ENCODE measurements at places on chromosomes 16 and 17. TPM values are rescaled to one million over a fixed set of nuclear protein-coding genes. Genes with fewer than 3 reads are reported as not detected.

GRCh38 chr17:64176556-64176955 is 46.6 kb upstream of the ERN1 start:
- DNase-seq, result no peak
- no peak overlapping the region for H3K4me3 ChIP-seq
- H3K27me3 ChIP-seq, result no peaks in the 10 kb centered on the region

GRCh38 chr17:29119265-29119664 is 60.9 kb downstream of the MYO18A start:
- no peaks in the 10 kb centered on the region for H3K27me3 ChIP-seq
- DNase-seq, result no peak

DNA sequence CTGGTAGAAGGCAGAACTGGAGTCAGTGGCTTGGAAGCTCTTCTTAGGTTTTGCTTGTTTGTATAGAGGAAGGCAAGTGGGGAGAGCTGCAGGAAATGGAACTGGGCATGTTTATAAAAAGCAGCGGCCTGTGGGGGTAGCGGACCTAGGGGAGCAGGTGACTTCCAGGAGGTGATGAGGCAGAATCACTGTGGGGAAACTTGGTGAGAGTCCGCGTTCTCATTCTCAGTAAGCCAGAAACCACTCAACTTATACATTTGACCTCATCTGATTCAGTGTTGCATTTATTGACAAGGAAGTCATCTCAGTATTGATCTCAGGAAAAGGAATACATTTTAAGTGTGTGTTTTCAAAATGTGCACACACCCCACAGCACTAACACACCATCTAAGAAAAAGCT is 299.8 kb downstream of the CNTNAP4 start:
- no peak overlapping the region for H3K4me3 ChIP-seq
- no peaks in the 10 kb centered on the region for H3K4me1 ChIP-seq
- no peak for DNase-seq
- H3K36me3 ChIP-seq, result no peaks in the 10 kb centered on the region
- H3K27me3 ChIP-seq, result no peaks in the 10 kb centered on the region

- H3K36me3 ChIP-seq, result peaks cover under 1% of the 10 kb centered on the region
- H3K4me1 ChIP-seq, result peaks cover 7% of the 10 kb centered on the region
- DNase-seq, result no peak
- peak overlapping the region; percentile 67 for H3K4me3 ChIP-seq
- H3K27ac ChIP-seq, result no peak overlapping the region
- H3K27me3 ChIP-seq, result no peaks in the 10 kb centered on the region
These were observed 436 bp downstream of the SPAG5 start for GRCh38 chr17:28598389-28598788.

Gene MIEF2
- 16.2 TPM for total RNA-seq

DNA sequence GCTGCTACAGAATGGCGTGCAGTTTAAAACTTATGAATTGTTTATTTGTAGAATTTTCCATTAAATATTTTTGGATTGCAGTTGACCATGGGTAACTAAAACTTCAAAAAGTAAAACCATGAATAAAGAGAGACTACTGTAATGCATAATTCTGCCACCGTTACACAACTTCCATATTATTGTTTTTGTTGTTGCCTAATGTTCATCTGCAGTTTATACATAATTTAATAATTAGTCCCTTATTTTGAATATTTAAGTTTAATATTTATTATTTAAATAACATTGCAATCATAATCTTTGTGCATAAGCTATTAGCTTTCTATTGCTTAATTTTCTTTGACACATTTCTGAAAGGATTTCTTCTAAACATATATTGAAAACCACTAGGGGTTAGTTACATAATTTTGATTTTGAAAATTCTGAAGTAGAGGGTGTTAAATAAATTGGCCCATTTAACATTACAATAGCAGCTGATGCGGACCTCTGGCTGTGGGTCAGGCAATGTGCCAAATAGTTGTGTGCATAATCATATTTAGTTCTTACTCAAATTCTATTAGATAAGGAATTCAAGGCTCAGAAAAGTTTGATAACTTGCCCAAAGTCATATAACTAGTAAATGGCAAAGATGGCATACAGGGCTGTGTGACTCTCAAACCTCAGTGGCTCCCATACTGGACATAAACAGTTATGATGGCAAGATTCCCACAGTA is 31.1 kb downstream of the PPM1E start:
- no peak overlapping the region for H3K27ac ChIP-seq
- no peaks in the 10 kb centered on the region for H3K4me1 ChIP-seq
- no peaks in the 10 kb centered on the region for H3K36me3 ChIP-seq
- no peak overlapping the region for H3K4me3 ChIP-seq
- no peaks in the 10 kb centered on the region for H3K27me3 ChIP-seq

GRCh38 chr17:62064791-62065563 is at the start of gene MED13:
TSS of gene MED13 (minus strand) at chr17:62065278. CDS start at chr17:62065205, 73 bp downstream.
- peak; percentile 47 for DNase-seq
- peaks cover 10% of the 10 kb centered on the region for H3K36me3 ChIP-seq
- no peaks in the 10 kb centered on the region for H3K27me3 ChIP-seq
- H3K27ac ChIP-seq, result peak within 1 kb of the TSS; percentile 93
- H3K4me3 ChIP-seq, result peak within 1 kb of the TSS; percentile 85

GRCh38 chr17:2707721-2708584 is 3.6 kb downstream of the CLUH start:
- H3K4me1 ChIP-seq, result peaks cover 46% of the 10 kb centered on the region
- H3K27me3 ChIP-seq, result no peaks in the 10 kb centered on the region
- no peak for DNase-seq

GRCh38 chr17:55171634-55172328 is 93.0 kb upstream of the HLF start:
- H3K36me3 ChIP-seq, result peaks cover 28% of the 10 kb centered on the region
- H3K4me1 ChIP-seq, result no peaks in the 10 kb centered on the region
- H3K27me3 ChIP-seq, result no peaks in the 10 kb centered on the region
- DNase-seq, result no peak
- no peak overlapping the region for H3K27ac ChIP-seq

DNA sequence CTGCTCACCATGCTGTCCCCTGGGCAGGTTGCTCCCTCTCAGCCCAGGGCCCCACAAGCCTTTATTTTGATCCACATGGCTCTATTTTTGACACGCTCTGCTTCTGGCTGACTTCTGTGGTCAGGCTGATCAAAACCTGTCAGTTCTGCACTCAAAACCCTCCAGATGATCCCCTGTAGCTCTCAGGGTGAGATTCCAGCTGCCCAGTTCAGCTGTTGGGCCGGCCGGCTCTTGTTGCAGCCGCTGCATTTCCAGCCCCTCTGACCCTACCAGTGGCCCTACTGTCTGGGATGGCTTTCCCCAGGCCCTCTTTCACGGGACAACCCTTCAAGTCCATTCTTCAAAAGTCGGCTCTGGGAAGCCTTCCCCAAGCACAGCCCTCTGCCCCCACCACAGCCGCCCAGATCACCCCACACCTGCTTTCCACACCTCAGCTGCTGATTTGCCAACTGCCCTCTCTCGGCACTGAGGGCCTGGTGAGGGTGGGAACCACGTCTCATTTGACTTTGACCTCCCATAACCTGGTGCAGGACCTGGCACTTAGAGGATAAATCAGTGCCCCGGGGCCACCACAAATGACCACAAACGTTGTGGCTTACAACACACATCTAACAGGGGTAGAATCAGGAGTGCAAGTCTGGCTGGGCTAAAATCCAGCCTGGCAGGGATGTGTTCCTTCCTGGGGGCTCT is 16.3 kb upstream of the CACNG4 start:
- H3K27me3 ChIP-seq, result no peaks in the 10 kb centered on the region
- no peak overlapping the region for H3K4me3 ChIP-seq
- no peaks in the 10 kb centered on the region for H3K4me1 ChIP-seq
- DNase-seq, result no peak

DNA sequence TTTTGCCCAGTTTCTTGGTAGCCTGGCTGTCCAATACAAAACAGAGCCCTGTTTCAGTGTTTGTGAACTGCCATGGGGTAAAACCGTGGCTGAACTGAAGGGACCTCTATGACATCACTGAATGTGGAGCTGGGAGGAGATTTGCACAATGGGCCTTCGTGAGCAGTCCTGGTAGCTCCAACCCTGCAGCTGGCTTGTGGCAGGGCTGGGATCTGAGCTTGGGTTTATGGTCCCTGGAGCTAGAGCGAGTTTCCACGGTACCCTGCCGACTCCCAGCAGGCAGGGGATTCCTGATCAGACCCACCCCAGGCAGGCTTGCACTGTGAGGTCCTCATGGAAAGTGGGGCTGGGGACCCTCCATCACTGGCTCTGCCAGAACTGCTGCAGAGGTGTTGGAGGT is 247.0 kb downstream of the GSG1L start:
- no peak overlapping the region for H3K4me3 ChIP-seq
- no peaks in the 10 kb centered on the region for H3K36me3 ChIP-seq

DNA sequence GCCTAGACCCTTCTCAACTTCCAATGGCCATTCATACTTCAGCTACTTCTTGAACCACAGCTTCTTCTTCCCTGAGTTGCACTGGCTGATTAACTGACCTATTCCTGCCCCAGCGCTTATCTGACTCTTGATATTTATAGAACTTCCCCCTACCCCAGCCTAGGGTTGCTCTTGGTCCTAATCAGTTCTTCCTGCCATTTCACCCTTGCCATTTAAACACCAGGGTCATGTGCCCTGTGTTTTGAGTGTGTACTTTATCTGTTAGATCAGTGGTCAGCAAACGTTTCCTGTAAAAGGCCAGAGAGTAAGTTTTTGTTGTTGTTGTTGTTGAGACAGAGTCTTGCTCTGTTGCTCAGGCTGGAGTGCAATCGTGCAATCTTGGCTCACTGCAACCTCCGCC is 82.4 kb upstream of the COX10 start:
- H3K36me3 ChIP-seq, result peaks cover 1% of the 10 kb centered on the region
- DNase-seq, result no peak
- no peaks in the 10 kb centered on the region for H3K4me1 ChIP-seq
- no peak overlapping the region for H3K27ac ChIP-seq
- no peaks in the 10 kb centered on the region for H3K27me3 ChIP-seq

Gene SLC47A1
- 11.1 TPM for total RNA-seq

- no peaks in the 10 kb centered on the region for H3K27me3 ChIP-seq
- no peak overlapping the region for H3K27ac ChIP-seq
- H3K36me3 ChIP-seq, result no peaks in the 10 kb centered on the region
- no peaks in the 10 kb centered on the region for H3K4me1 ChIP-seq
- H3K4me3 ChIP-seq, result no peak overlapping the region
- DNase-seq, result no peak
These were observed 36.9 kb downstream of the CIBAR2 start for GRCh38 chr16:85075236-85075924.

DNA sequence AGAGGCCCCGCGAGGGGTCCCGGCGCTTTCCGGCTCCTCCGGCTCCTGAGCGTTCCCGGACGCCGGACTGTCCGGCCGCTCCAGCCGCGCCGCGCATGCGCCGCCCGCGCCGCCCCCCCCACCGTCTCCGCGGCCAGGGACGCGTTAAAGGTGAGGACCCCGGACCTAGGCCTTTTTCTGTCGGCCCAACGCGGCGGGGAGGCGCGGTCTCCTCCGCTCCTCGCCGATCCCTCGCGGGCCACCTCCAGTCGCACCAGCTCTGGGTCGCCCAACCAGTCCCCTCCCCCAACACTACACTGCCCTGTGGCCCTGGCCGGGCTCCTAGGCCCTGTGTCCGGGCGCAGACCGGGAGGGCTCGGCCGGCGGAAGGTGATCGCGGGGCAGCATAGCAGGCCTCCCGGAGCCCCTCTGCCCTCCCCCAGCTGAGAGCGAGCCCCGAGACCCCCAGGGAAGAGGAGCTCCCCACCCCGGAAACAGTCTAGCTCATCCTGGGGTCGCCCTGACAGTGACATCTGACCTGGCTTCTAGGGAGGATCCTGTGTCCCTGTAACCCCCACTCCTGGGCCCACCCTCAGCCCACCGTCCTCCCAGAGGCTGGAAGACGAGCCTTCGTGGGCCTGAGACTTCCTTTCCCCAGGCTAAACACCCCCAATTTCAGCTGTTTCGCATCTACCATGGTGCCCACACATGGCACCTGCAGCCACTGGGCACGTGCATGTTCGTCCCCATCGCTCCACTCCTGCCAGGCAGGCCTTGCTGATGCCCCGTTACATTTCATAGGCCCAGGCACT is 14.7 kb upstream of the BCAR1 start:
- H3K4me1 ChIP-seq, result peaks cover 62% of the 10 kb centered on the region
- H3K27ac ChIP-seq, result peak overlapping the region; percentile 91
- peak; percentile 37 for DNase-seq
- no peaks in the 10 kb centered on the region for H3K27me3 ChIP-seq
- peak overlapping the region; percentile 65 for H3K4me3 ChIP-seq

DNA sequence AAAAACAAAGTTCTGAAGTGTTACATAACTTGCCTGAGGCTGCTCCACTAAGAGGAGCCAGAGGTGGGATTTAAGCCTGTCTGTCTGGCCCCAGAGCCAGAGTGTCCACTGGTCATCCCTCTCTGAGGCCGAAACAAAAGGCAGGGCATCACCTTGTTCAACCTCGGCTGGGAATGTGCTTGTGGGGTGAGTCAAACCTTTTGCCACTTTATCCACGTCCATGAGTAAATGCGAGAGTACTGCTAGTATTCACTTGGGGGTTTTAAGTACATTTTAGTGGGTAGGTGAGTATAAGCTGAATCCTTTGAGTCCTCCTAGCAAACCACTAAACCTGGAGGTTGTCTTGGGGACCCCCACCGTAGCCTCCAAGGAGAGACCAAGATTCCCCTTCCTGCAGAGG is 103.5 kb downstream of the STX8 start:
- no peak overlapping the region for H3K4me3 ChIP-seq
- no peaks in the 10 kb centered on the region for H3K4me1 ChIP-seq
- no peak overlapping the region for H3K27ac ChIP-seq
- DNase-seq, result no peak

GRCh38 chr16:50960517-50961202 is 190.4 kb downstream of the SALL1 start:
- no peaks in the 10 kb centered on the region for H3K4me1 ChIP-seq
- no peaks in the 10 kb centered on the region for H3K36me3 ChIP-seq
- no peak overlapping the region for H3K4me3 ChIP-seq

Gene GRIN2A
- 0.44 TPM for total RNA-seq

Gene IFI35
- 59.0 TPM for total RNA-seq

All from tibial nerve (tissue), 4 donors.